ENCODE measurements at places on chromosomes 7 and 10.

- DNase-seq = peak; percentile 96
Measured at GRCh38 chr10:73887294-73888039, 13.1 kb upstream of the CAMK2G start.

DNA sequence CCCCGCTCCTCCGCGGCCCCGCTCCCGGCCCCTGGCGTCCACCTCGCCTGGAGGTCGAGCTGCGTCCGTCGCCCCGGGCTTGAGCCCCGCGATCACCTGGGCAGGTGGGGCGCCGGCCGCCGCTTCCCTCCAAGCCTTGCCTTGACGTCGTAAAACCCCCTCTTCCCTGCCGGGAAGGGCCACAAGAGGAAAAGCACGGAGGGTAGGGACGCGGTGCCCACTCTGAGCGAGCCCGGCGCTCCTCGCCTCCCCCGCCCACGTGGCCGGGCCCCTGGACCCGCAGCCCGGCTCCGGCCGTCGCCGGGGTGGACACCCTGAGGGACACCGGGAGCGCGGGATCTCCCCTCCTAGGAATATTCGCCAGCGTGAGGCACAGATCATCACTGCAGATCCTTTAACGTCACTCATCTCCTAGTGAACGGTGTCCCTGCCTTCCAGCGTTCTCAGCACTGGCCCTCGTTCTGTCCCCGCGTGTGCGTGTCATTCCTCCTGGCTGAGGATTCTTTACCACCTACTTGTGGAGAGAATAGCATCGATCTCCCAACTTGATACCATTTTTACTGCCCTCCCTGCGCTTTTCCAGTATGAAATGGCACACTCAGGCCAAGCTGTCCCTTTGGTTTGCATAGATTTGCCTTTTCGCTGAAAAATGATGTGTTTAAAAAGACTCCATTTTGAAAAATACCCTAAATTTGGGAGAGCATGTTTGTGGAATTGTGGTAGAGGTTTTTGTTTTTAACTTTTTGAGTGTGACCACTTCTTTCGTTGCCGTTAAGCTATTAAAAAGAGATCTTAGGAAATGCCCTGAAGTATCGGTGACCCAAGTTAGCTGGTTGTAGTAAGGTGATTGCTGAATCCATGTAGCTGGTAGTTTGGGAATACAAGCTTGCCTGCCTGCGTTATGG is 649 bp downstream of the ACTR3B start:
- DNase-seq = no peak

GRCh38 chr10:23157239-23157681 is 34.9 kb upstream of the PTF1A start:
- no peak for DNase-seq

GRCh38 chr7:42314696-42315095 is 77.7 kb upstream of the GLI3 start:
- DNase-seq = no peak

DNA sequence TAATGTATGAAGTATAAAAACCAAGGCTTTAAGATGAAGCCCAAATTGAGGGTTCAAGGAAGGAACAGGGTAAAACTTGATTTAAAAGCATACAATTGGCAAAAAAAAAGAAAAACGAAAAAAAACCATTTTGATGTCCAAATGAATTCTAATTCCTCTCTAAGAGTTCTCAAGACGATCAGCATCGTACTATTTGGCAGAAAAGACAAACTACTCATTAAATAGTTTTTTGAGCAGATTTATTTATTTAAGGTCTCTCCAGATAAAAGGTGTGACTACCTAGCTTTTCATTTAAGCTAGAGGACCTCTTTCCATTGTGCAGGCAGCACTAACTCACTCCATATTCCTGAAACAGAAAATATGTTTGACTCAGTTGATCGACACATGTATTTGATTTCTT is 245.0 kb downstream of the KIAA1217 start:
- no peak for DNase-seq

GRCh38 chr10:123926401-123927264 is 35.0 kb upstream of the CPXM2 start:
- peak; percentile 6 for DNase-seq

DNA sequence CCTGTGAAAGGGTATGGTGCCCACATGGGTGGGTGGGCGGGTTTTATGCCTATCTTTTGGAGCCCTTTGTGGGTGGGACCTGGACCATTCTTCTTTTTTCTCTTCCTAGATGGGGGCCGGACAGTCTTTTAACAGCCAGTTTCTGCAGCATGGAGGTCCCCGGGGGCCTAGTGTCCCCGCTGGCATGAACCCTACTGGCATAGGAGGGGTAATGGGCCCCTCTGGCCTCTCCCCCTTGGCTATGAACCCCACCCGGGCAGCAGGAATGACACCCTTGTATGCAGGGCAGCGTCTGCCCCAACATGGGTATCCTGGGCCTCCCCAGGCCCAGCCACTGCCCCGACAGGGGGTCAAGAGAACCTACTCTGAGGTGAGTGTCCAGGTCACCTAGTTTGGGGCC is 9.1 kb downstream of the ZMIZ2 start:
- DNase-seq = no peak

GRCh38 chr10:103849880-103850571 is 5.3 kb downstream of the SH3PXD2A start:
- peak; percentile 43 for DNase-seq

- DNase-seq = no peak
Measured at GRCh38 chr7:133873187-133873586, 254.0 kb upstream of the LRGUK start.

GRCh38 chr7:130216750-130217149 is 9.1 kb downstream of the SSMEM1 start:
- DNase-seq = no peak

GRCh38 chr10:51952056-51952455 is 252.7 kb upstream of the CSTF2T start:
- no peak for DNase-seq

DNA sequence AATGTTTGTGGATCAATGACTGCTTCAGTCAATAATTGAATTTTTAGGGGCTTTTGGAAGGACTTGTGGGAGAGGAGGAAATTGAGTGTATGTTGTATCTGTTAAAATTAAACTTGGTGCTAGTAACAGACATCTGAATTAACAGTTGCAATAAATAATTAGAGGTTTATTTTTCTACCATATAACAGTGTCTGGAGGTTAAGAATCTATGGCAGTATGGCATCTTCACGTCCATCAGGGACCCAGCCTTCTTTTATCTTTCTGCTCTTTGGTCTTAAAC is 72.8 kb upstream of the HABP2 start:
- DNase-seq = no peak

Data from fibroblast of the conjunctiva (primary cell).